ENCODE measurements at places on chromosomes 2 and 18.

DNA sequence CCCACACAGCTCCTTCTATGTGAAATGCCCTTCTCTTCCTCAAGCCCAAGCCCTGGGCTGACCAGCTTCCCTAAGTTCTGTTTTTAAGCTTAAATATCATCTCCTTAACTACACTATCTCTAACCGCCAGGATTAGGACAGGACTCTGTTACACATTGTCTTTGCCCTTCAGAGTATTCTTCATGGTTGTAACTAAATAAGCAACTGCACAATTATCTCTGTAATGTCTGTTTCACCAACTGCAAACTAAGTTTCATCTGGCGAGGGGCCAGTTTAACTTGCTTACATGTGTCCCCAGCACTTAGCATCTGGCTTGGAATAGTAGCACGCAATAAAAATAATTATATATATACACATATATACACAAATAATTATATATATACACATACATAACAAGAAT is 1.1 kb upstream of the ERMN start:
- DNase-seq: no peak

- DNase-seq: no peak
Measured at GRCh38 chr18:77249569-77250500, at the start of gene GALR1. Gene GALR1 (plus strand): TSS chr18:77249848. CDS start chr18:77250549, 701 bp downstream.

- no peak for DNase-seq
Measured at GRCh38 chr18:52452427-52452826, 112.4 kb downstream of the DCC start.

GRCh38 chr18:22318745-22319407 is 98.8 kb downstream of the CTAGE1 start:
- peak; percentile 20 for DNase-seq

- DNase-seq: peak; percentile 73
Measured at GRCh38 chr2:180385601-180386201, 378.6 kb upstream of the CWC22 start.

GRCh38 chr2:38129481-38129880 is 53.5 kb upstream of the CYP1B1 start:
- DNase-seq: peak; percentile 23

GRCh38 chr2:72678024-72678423 is 147.8 kb downstream of the EXOC6B start:
- DNase-seq: peak; percentile 33

Measured in EH (cell line).